ENCODE measurements at places on chromosomes 7 and 10.

- no peak for DNase-seq
Observed at GRCh38 chr10:54702583-54703485, 98.2 kb downstream of the PCDH15 start.

DNA sequence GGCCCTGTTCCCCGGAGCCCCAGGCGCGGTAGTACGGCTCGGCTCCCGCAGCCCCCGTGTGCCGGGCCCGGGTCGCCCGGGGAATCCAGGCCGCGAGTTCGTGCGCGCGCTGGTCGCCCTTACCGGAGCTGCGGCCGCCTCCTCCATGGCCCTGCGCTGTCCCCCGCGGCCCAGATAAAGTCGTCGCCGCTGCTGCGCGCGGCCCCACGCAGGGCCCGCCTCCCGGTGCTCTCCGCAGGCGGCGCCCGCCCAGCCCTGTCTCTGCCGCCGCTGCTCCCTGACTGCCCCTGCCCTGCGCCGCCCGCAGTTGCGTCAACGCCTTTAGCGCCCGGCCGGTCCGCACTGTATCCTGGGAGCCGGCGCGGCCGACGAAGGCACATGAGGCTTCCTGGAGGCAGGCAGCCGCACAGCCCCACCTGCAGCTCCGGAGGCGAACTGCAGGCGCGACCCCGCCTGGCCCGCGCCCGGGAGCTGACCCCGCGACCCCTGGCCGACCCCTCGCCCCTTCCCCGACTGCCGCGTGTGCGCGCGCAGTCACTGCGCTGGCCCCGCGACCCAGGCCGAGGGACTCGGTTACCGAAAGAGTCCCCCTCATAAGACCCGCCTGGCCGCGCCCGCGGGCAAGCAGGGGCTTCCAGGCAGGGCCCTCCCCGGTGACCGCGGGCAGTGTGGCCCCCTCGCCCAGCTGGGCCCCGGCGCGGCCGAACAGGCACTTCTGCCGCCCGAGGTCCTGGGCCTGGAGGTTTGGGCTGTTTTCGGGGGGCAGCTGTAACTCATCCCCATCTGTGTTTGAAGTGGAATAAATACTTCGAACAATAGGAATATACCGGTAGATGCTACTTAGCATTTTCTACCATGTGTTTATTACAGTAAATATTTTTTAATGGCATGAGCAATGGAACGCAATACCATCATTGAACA is 127.1 kb upstream of the ZNF746 start:
- peak; percentile 86 for DNase-seq

DNA sequence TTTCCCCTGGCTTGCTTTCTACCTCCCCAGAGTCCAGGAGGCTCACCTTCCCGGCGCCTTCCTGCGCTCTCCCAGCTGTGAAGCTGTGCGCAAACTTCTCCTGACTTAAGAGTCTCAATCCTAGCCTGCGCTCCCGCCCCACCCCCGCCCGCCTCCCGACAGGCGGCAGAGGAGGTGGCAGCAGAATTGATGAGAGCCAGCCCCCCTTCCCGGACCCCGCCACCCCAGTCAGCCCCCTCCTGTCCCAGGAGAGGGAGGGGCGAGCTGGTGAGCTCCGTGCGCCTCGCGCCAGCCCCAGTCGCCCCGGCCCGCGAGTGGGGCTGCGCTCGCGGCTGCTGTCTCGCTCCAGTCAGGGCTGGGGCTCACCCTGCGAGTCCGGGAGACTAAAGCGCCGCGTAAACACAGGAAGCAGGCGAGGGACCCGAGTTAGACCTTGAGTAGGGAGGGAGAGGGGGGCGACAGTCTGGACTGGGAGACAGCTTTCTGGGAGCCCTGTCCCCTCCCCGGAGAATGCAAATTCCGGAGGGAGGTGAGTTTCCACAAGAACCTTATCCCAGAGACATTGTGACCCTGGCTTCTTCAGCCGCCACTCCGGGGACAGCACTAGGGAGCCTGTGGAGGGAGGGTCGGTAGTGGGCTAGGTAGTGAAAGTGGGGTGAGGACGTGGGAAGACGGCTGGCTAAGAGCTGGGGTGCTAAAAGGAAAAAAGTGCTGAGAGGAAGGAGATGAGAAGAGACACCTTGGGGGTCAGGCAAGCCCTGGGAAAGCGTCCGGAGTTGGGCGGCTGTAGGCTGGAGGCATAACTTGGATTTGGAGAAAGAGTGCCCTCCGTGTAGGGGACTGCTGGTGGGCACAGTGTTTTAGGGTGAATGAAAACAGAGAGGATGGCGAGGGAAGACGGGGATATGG is at the start of gene CALCR:
Gene CALCR, minus strand, starts transcription at position 79 of the 909 bp plus-strand sequence. CDS start 87,743 bp downstream, outside the sequence.
- no peak for DNase-seq

- no peak for DNase-seq
Observed at GRCh38 chr7:45028920-45029344, 28.9 kb downstream of the CCM2 start.

DNA sequence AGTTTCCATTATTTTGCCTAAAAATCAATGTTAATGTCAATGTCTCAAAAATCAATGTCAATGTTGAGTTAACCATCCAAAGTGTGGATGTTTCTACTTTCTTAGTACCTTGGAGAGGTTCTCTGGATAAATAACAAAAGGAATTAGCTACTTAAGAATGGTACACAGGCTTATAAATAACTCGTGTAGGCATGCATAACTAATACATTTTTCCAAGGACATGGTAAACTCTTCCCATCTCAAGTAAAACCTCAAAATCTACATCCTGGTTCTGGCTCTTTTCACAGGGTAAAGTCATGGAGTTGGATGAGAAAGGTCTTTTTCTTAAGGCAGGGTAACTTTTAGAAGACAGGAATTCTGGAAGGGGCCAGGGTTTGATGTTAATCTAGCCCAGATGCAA is 59.9 kb downstream of the CAV1 start:
- DNase-seq, result no peak

Data from activated gamma-delta T cell treated with anti-CD3 and anti-CD28 coated beads, Interleukin-2, amount 50 U/mL, for 16 hours (primary cell).